ENCODE measurements at places on chromosomes 3 and 15.

- DNase-seq, result peak; percentile 53
Observed at GRCh38 chr3:51940648-51941462, 849 bp downstream of the RRP9 start.

DNA sequence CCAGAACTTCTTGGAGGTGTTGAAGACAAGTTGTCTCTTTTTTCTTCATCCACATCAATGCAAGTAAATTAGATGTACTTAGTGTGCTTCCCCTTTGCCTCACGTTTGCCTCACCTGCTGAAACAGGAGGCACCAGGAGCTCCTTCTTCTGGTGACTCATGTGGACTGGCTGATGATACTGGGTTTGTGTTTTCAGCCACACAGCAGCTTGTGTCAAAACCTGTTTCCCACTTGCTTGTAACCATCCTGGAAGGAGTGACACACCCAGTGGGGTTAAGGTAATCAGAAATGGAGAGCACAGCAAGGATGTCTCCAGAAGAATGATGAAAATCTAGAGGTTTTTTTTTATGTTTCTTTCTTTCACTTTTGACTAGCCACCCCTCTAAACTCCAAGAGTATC, 143.3 kb upstream of the RBMS3 start:
- no peak for DNase-seq

DNA sequence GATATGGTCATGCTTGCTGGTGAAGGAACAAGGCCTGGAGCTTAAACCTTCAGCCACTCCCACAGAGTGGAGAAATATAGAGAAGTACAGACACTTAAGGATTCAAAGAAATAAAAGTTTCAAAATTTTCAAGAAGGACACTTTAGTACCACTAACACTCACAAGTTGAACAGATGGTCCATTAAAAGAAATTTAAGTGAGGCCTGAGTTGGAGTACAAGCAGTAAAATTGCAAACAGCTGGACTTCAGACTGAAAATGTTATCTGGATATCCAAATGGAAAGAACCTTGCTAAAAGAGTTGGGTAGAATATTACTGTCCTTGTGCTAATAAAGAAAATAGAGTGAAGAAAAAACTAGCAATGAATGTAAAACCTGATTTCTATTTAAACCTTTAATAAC, 397.1 kb upstream of the KCNMB2 start:
- DNase-seq, result no peak

- DNase-seq, result no peak
Observed at GRCh38 chr3:149368201-149368673, 9.2 kb downstream of the TM4SF1 start.

DNA sequence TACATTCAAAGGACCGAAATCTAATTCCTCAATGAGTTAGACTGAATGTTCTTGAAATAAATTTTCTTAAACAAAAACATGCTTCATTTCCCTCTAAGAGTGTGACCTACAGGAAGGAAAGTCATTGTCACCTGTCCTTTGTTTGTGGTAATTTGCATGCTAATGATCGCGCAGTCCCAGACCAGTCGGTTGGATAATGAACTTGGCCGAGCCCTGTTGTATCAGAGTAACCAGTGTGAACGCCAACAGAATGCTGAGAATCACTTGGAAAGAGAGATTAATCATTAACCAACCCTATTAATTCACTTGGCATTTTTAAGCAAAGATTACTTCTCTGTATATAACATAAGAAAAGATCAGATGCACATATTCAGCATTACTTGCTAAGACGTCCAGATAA, 8.1 kb upstream of the ARNT2 start:
- DNase-seq, result no peak

GRCh38 chr3:49563040-49563578, 8.8 kb downstream of the BSN start:
- no peak for DNase-seq

DNA sequence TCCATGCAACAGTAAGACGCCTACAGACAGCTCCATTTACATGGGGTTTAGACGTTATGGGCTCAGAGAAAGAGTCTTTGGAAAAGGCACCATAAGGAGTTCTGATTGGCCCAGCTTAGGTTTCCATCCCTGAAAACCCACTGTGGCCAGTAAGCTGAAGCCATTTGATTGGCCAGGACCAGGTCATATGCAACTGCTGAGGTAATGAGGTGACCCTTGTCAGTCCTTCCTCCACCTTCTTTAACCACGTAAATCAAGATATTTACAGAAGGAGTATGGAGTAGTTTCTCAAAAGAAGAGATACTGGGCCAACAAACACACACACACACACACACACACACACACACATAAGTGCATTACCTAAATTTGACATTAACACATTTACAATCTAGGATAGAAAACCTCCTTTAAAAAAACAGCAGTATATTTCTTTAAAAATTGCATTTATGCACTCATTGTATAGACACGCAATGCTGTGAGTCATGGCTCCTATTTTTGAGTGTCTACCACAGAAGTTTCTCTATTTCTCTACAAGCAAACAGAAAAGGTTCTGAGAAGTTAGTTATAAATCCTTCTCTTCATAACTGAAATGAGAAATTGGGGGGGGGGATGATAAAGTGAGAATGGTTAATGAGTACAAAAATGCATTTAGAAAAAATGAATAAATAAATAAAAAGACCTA, 16.3 kb upstream of the MB21D2 start:
- no peak for DNase-seq

DNA sequence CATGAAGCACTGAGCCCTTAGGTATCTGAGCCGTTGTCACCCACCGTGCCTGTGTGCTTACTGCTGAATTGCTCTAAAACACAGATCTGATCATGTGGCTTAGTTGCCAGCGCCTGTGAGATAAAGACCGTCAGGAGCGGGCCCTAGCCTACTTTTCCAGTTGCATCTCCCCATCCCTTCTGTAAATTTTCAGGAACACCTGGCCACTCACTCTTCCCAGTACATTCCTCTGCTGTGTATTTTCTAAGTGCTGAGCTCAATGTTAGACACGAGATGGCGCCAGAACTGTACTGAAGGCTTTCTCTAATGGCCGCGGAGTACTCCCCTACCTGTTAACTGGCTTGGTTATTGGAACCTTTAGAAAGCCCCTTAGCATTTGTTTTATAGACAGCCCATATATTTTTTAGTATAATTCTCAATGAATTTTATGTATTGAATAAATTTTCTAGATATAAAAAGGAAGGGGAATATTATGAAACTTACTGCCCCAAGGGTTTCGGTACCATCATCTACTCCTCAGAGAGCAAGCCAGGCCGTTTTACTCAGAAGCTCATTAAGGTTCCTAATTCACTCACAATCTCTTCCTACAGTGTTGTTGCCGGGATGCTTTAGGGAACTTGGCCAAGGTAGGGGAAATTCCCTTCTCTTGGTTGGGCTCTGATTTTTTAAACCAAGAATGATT, 16.7 kb upstream of the WNT7A start:
- DNase-seq, result no peak

- DNase-seq, result no peak
Observed at GRCh38 chr3:71887256-71887655, 102.3 kb upstream of the PROK2 start.

GRCh38 chr15:49082960-49083359, 36.7 kb upstream of the SECISBP2L start:
- no peak for DNase-seq

DNA sequence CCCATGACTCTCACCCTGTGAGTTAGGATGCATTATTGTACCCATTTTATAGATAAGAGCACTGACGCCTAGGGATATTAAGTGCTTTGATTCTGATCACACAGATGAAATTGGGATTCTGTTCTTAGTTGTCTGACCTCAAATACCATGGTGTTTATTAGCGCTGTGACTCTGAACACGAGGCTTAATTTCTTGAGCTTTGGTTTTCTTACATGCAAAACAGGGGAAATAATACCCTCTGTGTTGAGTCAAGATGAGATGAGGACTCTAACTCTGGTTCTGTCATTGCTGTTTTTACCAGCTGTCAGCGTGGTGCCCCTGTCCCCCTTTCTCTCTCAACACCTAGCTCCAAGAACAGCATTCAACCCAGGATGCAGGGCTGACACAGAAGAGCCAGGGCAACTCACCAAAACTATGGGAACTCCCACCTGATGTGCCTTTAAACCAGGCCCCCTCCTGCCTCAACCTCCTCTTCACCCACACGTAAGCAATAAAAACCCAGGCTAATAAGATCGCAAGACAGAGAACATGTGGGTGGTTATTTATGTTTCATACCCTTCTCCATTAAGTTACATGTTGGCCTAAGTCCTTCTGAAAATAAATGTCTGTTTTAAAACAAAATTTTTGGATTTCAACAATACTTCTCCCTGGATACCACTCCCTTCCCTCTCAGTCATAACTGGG, 100.1 kb upstream of the SPATA12 start:
- no peak for DNase-seq

- no peak for DNase-seq
Observed at GRCh38 chr15:52503788-52504496, 24.7 kb downstream of the MYO5A start.

DNA sequence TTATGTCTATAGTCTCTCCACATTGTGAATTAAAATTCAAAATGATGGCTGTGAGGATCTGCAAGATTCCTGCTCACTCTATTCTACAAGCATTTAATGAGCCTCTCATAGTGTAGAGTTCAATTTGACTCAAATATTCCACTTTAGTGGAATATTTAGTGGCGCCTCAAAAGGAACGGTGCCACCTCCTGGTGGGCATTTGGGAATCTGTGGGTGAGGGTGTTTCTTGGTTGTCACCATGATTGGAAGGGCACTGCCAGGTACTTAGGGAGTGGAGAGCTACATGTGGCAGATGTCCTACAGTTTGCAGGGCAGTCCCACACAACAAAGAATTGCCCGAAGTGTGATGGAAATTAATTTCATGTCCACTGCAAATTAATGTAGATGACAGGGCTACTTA, 21.5 kb upstream of the KCNMB3 start:
- DNase-seq, result no peak

GRCh38 chr3:188860147-188860546, 311.6 kb upstream of the TPRG1 start:
- no peak for DNase-seq

DNA sequence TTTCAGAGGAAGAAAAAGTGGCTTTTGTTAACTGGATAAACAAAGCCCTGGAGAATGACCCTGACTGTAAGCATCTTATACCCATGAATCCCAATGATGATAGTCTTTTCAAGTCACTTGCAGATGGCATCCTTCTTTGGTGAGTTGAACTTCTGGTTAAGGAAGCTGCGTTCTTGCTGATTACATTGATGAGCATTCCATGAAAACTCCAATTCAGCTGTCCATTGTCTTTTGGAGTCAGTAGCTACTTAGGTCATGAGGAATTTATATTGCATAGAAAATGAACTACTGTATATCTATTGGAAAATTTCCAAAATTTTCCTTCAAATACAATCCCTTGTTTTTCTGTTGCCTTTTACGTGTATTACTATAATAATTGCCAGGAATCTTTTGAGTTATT, 47.7 kb upstream of the TRPC1 start:
- DNase-seq, result no peak

DNA sequence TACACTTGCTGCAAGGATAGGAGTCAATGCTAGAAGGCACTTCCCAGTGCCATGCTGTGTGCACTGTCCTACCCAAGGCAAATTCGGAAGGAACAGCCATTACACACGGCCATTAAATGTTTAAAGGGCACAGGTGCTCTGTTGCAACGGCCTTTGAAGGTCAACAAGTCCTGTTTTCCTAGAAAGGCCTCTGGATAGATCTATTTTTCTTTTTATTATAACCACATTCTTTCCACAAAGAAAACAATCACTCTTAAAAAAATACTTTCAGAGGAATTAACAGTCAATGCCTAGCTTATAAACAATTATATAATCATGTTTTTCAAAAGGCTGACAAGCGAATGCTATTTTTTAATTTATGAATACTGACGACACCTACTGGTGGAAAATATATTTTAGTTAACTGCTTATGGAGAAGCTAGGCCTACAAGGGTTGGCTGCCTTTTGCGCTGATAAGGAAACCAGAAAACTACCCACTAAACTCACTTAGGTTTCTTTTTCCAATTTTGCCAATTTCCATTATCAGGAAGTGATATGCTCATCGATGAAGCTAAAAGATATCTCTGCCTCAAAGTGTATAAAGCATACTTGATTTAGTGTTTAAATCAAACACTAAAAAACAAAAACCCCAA, 2.4 kb downstream of the ARHGEF3 start:
- peak; percentile 52 for DNase-seq

DNA sequence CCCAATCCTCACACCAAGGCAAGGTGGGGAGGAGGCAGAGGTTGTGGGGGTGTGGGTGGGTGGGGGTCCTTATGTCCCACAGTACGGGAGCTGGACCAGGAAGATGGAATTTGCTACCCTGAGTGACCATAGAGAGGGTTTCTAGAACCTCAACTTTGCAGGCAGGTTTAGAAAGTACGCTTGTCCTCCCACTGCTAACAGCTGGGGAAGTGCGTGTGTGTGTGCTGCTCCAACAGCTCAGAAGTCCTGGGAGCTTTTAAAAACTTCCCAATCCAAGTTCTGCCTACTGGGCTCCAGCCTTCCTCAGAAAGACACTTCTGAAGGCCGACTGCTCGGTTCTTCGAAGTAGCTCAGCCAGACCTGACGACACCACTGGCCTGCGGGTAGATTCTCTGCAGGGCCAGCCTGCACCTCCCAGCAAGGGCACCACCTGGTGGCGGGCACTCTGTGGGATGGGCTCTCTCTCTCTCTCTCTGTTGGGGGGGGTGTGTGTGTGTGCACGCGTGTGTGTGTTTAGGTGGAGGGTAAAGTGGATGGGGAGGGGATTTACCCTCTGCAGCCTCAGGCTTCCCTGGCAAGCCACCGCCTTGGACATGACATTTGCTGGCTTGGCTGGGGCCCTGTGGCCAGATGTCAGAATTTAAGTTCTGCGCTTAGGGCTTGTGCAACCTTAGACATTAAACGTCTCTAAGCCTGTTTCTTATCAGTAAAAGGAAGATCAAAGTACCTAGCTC, 15.6 kb downstream of the TMEM158 start:
- DNase-seq, result peak; percentile 88

DNA sequence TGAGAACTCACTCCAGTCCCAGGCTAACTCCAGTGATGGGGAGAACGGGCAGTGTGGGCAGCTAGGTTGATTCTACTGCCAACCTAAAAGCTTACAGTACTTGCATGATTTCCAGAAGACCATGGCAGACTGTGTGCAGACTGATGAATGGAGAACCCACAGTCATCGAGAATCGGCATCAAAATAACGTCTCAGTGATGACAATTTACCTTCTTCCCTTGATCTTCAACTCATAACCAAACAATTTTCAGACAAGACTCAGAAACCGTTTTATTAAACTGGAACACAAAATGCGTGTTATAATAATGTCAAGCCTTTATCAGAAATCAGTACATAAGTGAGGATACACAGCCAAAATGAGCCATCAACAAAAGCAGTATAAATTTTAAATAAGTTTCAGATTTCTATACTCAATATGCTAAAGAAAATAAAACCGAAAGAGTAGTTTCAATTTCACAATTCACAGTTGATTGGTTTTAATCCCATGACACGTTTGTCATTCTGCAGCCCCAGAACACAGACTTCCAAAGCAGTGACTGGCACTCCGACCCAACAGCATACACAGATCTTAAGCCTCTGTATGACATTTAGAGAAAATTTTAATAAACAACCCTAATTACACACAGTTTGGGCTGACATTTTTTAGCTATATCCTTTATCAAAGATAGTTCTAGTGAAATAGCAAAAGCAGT, 54.5 kb downstream of the ZMAT3 start:
- no peak for DNase-seq

- no peak for DNase-seq
Observed at GRCh38 chr15:93111451-93111850, 22.4 kb upstream of the RGMA start.

GRCh38 chr3:14263317-14264005, 84.8 kb downstream of the LSM3 start:
- no peak for DNase-seq

GRCh38 chr3:179769411-179770247, 116.8 kb downstream of the USP13 start:
- DNase-seq, result no peak

- DNase-seq, result no peak
Observed at GRCh38 chr3:122742234-122742633, 51.4 kb downstream of the HSPBAP1 start.

All from activated CD8-positive, alpha-beta memory T cell treated with anti-CD3 and anti-CD28 coated beads, Interleukin-2, amount 50 U/mL, for 48 hours (primary cell).